GM12891 (cell line): ENCODE measurements at places on chromosomes 3 and 15.
A peak's percentile ranks its signal among the peaks of the same experiment; 100 is the strongest.

GRCh38 chr15:100059094-100059493, 282.7 kb downstream of the ADAMTS17 start:
- no peak for DNase-seq

DNA sequence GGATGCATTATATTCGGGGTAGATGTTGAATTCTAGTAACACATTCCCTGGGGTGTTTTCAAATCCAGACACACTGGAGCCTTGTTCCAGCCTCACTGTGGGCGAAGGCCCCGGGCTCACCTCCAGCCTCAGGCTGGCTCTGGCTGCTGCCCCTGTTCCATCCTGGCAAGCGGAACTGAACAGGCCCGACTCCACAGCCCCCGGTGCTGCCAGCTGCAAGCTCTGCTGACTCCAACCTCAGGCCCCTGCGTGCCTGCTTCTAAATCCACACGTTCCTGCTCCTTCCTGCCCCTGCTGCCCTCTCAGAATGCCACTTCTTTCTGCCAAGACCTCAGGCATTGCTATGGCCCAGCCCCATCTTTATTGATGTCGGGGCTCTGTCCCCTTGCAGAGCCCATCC, 90.6 kb downstream of the LIPC start:
- DNase-seq = no peak

GRCh38 chr3:89571298-89571697, 463.9 kb downstream of the EPHA3 start:
- DNase-seq = no peak

GRCh38 chr15:64813075-64813474, 12.4 kb downstream of the PIF1 start:
- DNase-seq = peak; percentile 35

- DNase-seq = no peak
These were observed 291.0 kb downstream of the TIGIT start for GRCh38 chr3:114584734-114585371.

DNA sequence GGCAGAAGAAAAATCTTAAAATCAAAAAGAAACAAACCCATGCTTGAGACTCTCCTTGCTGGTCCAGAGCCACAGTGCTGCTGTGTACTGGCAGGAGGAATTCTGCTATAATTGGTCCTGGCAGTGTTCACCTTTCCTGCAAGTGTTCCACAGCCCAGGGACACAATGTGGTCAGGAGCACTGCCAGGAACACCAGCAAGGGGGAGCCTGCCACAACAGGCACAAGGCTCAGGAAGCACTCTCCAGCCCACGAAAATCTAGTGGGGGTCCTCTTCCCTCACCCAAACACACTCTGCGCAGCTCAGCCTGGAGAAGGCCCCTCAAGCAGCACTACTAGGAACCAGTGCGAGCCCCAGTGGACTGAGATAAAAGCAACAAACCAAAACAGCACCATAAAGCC, 92.9 kb downstream of the UBE3A start:
- DNase-seq = no peak

- no peak for DNase-seq
These were observed 24.8 kb downstream of the UQCC5 start for GRCh38 chr3:52561028-52561747.

DNA sequence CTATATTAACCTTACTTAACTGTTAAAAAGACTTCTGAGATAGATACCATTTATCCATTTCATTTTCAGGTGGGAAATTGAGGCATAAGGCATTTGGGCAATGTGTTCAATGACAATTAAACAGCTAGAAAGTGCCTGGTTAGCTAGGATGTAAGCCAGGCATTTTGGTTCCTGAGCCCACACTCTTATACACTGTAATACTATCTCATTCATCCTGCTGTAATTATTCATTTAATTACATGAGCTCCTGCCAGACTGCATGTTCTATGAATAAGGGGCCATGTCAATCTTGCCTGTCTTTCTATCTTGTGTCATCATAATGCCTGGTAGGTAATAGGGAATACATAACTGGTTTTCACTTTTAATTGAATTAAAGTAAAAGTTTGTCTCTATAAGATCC, 74.0 kb downstream of the RBMS3 start:
- DNase-seq = no peak

GRCh38 chr3:56415652-56416051, 52.6 kb downstream of the ERC2 start:
- no peak for DNase-seq

- no peak for DNase-seq
These were observed 63.1 kb upstream of the TSEN2 start for GRCh38 chr3:12421132-12421531.

DNA sequence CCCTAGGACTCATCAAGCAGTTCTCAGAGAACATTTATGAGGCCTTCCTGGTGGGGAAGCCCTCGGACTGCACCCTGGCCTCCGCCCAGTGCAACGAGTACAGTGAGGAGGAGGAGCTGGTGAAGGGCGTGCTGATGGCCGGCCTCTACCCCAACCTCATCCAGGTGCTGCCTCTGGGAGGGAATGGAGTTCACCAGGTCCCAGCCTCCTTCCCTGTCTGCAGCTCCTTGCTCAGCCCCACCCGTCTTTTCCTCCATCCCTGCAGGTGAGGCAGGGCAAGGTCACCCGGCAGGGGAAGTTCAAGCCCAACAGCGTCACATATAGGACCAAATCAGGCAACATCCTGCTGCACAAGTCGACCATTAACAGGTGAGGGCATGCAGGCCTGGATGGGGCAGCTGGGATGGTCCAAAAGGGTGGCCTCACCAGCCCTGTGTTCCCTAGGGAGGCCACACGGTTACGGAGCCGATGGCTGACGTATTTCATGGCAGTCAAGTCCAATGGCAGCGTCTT, 46.3 kb downstream of the DHX30 start:
- DNase-seq = no peak
